ENCODE measurements at places on chromosomes 16 and 17.

- no peaks in the 10 kb centered on the region for H3K27me3 ChIP-seq
- H3K4me3 ChIP-seq: no peak overlapping the region
- no peaks in the 10 kb centered on the region for H3K36me3 ChIP-seq
- peaks cover 16% of the 10 kb centered on the region for H3K4me1 ChIP-seq
- DNase-seq: no peak
- no peak overlapping the region for H3K27ac ChIP-seq
Observed at GRCh38 chr17:8067806-8068205, 19.7 kb downstream of the ALOX12B start.

DNA sequence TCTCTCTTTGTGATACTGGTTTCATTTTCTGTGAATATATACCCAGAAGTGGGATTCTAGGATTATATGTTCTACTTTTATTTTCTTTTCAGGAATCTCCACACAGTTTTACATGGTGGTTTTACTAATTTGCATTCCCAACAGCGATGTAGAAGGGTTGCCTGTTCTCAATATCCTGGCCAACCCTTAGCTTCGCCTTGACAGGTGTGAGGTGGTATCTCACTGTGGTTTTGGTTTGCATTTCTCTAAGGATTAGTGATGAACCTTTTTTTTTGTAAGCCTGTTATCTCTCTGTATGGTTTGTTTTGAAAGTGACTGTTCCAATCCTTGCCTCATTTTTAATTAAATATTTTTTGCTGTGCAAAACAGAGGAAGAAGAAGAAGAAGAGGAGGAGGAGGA lies 937.7 kb downstream of the CDH8 start:
- H3K4me3 ChIP-seq: no peak overlapping the region
- DNase-seq: no peak
- no peak overlapping the region for H3K27ac ChIP-seq
- no peaks in the 10 kb centered on the region for H3K36me3 ChIP-seq
- no peaks in the 10 kb centered on the region for H3K27me3 ChIP-seq
- H3K4me1 ChIP-seq: no peaks in the 10 kb centered on the region

GRCh38 chr17:15409721-15410250 lies 57.6 kb downstream of the CDRT4 start:
- H3K4me1 ChIP-seq: no peaks in the 10 kb centered on the region
- no peaks in the 10 kb centered on the region for H3K27me3 ChIP-seq
- H3K4me3 ChIP-seq: peak overlapping the region; percentile 56

DNA sequence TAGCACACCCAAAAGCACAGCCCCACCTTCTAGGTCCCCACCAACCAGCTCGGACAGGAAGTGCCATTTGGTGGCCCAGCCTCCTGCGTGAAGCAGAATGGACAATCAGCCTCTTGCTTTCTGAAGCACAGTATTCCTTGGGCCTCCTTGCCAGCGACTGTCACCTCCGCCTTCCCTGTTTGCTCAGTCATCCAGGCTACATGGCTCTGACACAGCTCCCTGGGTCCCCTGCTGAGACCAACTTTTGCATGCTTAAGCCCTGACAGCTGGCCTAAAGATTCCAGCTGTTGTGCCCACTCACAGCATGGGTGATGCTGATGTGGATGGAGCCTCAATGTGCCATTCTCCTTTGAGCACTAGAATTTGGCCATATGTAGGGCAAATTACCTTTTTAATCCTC lies 4.5 kb upstream of the CACNG5 start:
- no peaks in the 10 kb centered on the region for H3K4me1 ChIP-seq
- DNase-seq: no peak
- peaks cover 83% of the 10 kb centered on the region for H3K27me3 ChIP-seq
- no peak overlapping the region for H3K4me3 ChIP-seq
- no peak overlapping the region for H3K27ac ChIP-seq

DNA sequence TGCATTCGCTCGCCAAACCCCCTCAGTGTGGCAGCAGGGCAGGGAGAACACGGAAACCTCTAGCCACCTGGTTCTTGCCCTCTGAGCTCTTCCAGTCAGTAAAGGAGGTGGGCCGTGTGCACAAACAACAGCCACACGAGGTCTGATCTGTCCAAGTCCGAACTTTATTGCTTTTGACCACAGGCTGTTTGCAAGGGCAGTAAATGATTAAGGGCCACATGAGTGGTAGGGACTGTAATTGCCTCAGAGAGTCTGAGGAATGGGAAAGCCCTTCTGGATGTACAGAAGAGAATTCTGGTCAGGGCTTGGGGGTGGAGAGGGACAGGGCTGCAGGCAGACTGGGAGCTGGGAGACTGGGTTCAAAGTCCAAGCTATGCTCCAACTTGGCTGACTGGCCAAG lies 75.7 kb upstream of the LHX1 start:
- peaks cover 4% of the 10 kb centered on the region for H3K4me1 ChIP-seq
- H3K4me3 ChIP-seq: no peak overlapping the region
- no peaks in the 10 kb centered on the region for H3K36me3 ChIP-seq
- H3K27ac ChIP-seq: no peak overlapping the region
